ENCODE measurements at places on chromosomes 11 and 22.
A peak's percentile ranks its signal among the peaks of the same experiment; 100 is the strongest.

DNA sequence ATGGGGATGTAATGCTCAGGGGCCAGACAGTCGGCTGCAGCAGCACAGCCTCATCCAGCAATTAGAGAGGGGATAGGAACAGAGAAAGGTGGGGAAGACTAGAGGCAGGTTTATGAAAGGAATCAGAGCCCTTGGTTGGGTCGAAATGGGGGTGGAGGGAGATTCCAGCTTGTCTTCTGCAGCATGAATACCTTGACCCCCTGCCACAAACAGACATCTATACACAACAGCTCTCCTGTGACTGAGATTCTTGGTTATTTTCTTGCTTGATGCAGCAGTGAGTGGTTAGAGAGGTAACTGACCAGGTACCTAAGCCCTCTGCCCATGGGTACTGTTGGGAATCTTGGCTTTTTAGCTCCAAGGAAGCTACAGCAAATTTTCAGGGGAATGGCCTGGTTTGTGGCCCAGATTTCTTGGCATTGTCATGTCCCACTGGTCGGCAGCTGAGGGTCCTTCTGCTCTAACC, at the start of gene TRIM49D1:
Gene TRIM49D1 (minus strand): TSS at position 51 of the 466 bp plus-strand sequence. CDS start 4,535 bp downstream, outside the sequence.
- DNase-seq, result no peak

DNA sequence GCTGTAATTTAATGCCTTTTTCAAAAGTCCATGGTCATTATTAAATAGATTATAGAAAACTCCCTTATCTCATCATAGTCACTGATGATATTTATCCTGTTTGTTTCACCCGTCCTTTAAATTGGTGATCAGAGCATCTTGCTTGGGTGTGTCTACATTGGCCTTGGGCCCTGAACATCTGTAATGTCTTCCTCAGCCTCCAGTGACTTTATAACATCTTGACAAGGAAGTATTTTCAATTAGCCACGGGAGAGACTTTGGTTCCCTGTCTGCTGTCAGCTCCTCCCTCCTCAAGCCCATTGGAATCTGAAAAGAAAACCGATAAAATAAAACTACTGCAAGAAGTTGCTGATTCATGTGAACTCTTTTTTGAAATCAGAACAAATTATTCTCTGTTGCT, 116.9 kb upstream of the TTC12 start:
- no peak for DNase-seq

GRCh38 chr11:62710001-62710345, 2.5 kb downstream of the GNG3 start:
- no peak for DNase-seq

DNA sequence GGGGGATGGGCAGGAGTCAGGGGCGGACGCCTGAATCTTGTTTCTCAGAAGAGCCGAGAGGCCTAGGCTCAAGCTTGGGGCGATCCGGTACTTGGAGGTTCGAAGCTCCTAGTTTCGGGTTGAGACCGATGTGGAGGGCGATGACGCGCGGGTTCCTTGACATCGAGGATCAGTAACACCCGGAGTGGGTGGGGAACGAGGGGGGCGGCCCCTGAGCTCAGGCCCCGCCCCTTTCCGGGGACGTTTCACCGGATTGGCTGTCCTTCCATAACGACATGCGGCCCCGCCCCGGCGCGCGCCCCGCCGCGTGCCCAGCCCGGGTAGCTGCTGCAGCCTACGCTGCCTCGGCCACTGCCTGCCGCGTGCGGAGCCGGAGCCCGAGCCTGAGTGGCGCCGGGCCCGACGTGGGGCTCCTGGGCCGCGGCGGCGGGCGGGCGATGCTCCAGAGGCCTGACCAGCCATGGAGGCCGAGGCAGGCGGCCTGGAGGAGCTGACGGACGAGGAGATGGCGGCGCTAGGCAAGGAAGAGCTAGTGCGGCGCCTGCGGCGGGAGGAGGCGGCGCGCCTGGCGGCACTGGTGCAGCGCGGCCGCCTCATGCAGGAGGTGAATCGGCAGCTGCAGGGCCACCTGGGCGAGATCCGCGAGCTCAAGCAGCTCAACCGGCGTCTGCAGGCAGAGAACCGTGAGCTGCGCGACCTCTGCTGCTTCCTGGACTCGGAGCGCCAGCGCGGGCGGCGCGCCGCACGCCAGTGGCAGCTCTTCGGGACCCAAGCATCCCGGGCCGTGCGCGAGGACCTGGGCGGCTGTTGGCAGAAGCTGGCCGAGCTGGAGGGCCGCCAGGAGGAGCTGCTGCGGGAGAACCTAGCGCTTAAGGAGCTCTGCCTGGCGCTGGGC, at the start of gene CCDC85B:
Gene CCDC85B (plus strand): TSS at position 350 of the 895 bp plus-strand sequence. CDS start 111 bp downstream, at position 461.
- DNase-seq, result peak; percentile 98

GRCh38 chr11:126546191-126546590, 190.7 kb downstream of the ST3GAL4 start:
- DNase-seq, result no peak

GRCh38 chr11:27934830-27935145, 173.2 kb downstream of the KIF18A start:
- no peak for DNase-seq

DNA sequence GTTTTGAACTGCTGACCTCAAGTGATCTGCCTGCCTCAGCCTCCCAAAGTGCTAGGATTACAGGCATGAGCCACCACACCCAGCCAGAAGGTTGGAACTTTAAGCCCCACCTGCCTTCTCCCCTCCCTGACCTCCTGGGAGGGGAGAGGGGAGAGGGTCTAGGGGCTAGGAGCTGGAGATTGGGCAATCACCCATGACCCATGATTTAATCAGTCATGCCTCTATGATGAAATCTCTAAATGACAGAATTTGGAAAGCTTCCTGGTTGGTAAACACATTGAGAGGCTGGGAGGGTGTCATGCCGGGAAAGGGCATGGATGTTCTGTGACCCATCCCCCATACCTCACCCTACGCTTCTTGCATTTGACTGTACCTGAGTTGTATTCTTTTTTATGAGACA, 17.1 kb upstream of the TFIP11 start:
- DNase-seq, result peak; percentile 51

DNA sequence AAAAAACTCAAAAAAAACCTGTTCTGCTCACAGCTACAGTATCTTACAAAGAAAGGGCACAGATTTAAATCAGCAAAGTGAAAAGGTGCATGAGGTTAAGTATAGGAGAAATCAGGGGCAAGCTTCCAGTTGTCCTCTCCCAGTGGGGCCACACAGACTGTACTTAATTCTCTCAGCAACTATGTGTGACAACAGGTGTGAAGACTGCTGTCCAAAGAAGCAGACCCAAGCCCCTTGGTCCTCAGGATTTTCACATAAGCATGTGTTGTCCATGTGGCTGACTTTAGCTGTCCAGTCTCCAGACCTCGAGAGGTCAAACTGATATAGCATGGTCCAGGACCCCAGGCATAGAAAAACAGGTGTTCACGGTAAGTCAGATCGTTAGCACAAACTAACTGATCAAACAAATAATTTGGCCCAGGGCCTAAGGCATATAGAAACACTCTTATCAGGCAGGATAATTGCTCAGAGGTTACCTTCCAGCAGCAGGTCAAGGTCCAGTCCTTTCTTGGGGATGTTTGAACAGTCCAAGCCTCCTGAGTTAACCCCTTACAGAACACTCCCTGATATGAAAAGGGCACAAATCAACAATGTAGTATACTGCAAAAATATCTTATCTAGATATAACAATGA, 21.1 kb upstream of the CSTF3 start:
- DNase-seq, result no peak

DNA sequence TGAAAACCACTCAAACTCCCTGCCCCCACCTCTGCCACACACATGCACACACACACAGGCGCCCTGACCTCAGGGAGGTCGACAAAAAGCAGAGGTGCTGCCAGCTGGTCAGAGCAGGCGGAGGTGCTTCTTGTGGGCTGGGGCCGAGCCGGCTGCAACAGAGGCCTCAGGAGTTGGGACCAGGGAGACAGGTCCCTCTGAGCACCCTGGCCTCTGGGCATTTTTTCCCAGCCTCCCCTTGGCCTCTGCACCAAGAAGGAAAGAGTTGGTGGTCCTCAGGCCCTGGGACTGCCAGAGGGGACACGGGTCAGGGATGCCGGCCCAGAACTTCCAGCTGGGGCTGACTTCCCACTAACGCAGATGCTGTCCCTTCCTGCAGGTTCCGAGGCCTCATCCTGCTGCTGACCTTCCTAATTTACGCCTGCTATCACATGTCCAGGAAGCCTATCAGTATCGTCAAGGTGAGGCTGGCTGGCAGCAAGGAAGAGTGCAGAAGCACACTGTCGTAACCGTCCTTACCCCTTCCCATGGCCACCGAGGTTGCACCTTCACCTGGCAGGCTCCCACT, 13.4 kb downstream of the SLC37A2 start:
- no peak for DNase-seq

GRCh38 chr22:19885841-19886592, 31.3 kb upstream of the GNB1L start:
- no peak for DNase-seq

DNA sequence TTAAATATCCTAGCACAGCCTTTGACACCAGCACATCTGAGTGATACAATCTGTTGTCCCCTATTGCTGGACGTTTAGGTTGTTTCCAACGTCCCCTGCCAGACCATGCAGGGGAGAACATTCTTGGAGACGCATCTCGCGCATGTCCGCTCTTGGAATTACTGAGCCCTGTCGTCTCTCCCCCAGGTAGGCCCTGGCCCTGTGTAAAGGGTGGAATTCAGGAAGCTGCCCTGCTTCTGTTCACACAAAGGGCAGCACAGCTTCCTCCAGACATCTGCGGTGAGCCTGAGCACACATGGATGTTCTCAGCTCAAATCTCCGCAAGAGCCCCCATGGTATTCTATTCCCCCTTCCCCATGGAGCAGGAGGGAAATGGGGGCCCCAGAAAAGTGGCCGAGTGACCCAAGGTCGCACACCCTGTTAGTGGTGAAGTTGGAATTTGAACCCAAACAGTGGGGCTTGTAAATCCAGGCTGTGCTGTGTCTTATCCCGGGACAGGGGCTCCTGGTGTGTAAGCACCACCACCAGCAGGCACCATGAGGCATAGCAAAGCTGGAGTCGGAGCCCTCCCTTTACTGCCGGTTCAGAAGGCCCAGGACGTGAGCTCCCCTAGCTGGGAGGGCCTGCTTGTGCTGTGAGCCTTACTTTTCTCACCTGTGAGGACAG, 5.0 kb upstream of the FGF19 start:
- DNase-seq, result no peak

- peak; percentile 63 for DNase-seq
Observed at GRCh38 chr22:32904044-32904443, 102.5 kb downstream of the TIMP3 start.

- DNase-seq, result no peak
Observed at GRCh38 chr11:104690241-104690640, 208.0 kb downstream of the CASP12 start.

GRCh38 chr11:87423161-87423560, 385.4 kb downstream of the TMEM135 start:
- no peak for DNase-seq

DNA sequence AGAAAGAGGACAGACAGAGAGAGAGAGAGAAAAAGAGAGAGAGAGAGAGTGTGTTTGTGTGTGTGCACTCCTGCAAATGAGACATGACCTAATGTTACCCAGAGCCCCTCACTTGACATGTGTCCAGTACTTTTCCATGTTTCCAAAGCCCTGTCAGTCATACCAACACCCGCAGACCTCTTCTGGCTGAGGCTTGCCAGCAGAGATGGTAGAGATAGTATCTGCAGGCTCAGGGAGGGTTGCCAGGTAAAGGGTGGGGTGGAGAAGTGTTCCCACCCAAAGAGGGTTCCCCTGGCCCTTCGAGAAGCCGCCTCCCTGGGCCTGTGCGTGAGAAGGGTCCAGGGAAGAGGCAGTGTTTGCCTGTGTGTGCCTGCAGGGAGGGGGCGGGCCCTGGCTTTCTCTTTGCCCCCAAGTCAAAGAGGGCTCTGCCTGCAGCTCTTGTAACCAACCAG, 40.7 kb downstream of the POU2F3 start:
- DNase-seq, result no peak

DNA sequence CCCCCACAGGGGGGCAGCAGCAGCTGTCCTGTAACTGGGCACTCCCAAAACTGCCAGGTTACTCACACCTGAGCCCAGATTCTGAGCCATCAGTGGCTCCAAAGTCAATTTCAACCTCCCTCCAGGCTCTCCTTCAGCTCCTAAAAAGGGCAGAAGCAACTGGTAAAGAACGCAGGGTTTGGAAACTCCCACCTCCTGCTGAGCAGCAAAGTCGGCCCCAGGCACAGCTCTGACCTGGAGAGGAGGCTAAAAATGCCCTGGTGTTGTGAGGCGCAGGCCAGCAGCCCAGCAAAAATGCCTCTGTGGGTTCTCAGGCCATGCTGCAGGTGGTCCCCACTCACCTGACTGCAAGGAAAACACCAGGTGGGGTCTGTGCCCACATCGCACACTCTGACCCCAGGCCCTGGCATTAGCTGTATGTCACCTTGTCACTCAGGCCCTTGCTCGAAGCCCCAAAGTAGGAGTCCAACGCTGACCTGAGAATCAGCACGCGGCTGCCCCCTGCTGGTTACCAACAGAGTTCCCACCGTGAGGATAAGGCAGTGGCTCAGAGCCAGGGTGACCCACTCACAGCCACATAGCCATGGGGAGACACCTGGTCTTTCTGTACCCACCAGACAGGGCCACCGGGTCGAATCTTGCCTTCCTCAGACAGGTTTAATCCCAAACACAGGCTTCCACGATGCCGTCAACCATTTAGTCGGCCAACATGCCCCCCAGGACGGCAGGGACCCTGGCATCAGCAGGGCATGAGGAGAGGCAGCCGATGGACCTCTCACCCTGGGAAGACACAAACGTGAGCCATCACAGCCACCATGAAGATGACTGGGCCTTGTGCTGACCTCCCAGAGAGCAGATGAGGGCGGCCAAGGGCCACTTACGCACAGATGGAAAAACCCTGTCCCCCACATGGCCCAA, 11.1 kb downstream of the POLR3H start:
- DNase-seq, result peak; percentile 90

DNA sequence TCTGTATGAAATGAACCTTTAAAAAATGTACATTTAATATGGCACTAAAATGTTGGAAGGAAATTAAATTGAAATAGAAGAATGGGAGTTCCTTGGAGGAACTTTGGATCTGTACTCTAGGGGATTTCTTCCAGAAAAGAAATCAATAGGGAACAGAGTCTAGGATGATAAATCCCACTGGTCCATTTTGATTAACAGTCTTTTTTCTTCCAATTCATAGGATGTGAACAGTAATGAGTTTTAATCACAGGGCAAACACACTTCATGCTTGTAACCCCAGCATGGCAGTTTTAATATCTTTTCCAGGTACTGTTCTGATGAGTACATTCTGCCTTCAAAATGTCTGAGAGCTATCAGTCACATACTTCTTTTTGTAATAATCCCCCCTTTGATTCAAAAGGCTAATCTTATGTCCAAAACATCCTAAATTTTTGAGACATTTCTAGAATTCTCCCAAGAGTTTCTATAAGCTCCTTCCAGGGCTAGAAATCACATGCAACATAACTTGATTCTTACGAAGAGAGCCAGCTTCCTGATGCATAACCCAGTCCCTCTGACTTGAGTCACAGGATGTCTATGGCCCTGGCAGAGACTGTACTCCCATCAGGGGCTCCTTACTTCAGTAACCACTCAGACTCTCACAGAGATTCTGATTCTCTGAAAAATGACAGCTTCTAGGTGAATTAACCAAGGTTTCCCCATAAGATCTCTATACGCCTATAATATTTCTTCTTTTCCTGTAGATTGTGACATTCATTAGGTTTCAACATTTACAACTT, 112.9 kb downstream of the SLC36A4 start:
- no peak for DNase-seq
